ENCODE measurements at places on chromosomes 3 and 15.

- no peak for DNase-seq
Measured at GRCh38 chr3:3101660-3102458, 8.3 kb downstream of the IL5RA start.

GRCh38 chr3:68876112-68876713 lies 56.1 kb downstream of the TAFA4 start:
- no peak for DNase-seq

GRCh38 chr3:52481819-52482521 lies 13.2 kb upstream of the STAB1 start:
- no peak for DNase-seq

DNA sequence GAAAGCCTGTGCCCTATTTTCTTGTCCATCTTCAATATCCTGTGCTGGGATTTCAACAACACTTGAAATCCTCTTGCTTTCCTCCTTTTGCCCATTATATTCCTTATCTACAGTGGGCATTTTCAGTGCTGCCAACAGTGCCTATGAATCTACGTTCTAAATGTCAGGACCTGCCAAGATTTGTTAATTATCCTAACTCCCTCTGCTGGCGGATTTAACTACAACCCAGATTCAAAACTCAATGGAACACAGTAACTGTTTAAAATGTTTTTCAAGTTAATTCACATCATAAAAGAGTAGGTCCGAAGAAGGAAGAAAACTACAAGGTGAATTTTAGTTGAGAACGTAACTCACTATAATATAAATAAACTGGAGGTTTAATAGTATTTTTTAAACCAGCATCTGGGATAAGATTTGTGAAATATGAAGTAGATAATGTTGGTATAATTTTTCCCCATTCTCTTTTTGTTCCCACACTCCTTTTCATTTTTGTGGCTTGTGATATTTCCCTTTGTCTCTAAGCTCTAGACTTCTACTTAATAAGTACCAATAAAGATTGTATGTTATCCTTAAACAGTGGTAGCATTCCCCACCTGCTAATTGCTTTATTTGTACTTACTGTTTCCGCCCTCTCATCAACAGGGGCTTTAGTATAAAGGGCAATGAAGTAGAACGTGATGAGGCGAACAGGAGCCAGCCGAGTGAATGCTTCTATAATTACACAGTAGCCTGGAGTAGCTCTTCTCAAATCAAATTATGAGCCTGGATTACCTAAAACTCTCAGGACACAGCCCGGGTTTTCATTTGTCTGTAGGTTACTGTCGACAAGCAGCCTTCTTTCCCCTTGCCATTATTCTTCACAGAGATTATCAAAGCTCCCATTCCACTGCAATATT lies 302.5 kb upstream of the ATP11B start:
- no peak for DNase-seq

DNA sequence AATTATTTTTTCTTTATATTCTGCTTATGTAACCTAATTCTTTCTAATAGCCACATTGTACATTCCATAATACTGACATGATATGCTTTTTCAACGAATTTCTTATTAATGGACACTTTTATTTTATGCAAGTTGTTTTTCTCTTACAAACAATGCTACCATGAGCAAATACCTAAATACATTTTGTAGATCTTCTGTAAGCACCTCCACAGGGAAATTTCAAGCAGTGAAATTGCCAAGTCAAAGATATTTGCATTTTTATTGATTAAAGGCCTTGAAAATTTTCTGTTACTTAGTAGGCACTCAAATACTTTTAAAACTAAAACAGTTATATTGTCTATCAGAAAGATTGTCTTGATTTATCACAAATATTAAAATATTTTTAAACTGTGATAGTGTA lies 79.6 kb upstream of the C3orf49 start:
- DNase-seq: no peak

DNA sequence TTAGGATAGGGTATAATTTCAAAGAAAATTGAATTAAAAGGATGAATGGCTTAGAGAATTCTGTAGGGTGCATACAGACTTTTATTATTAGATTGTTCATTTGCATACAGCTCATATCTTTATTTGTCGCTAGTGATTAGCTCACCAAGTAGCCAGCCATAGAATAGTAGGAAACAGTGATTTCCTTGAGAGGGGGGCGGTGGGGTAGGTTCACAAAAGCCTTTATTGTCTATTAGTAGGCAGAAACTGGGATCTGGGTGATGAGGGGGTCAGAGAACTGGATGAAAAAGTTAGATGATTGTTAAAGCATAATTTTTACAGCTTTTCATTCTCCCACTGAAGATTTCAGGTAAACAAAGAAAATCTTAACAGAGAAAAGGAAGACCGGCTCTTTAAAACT lies 77.6 kb upstream of the RAP2B start:
- DNase-seq: no peak

DNA sequence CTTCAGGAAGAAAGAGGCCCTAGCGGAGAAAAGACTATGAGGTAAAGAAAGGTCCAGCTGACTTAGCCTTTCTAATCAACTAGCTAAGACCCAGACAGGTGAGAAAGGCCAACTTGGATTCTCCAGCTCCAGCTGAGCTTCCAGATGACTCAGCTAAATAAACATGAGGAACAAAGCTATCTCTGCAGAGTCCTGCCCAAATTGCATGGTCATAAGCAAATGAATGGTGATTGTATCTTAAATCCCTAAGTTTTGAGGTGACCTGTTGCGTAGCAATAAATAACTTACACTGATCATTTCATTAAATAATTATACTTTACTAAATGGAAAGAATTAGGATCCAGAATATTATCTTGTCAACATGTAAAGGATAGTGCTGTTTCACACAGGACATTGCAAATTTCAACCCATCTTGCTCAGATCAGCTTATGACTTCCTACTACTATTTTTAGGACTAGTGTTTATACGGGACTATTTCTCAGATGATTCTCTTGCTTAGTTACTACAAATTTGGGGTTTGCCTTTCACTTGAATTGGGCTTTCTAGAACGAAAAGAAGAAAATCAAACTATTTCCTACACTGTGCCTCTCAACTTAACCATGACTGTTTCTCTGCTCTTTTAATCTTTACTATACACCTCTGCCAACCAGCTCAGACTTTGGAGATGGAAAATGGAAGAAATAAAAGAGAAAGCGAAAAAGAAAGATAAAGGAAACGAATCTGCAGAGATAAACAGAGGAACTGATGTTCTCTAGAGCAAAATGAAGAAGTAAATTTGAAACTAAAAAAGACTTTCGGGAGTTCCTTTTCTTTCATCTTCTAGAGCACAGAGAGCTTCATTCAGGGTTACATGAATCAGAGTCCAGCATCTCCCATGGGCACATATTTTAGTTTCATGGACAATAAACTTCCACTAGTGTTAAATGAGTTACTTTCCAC lies 6.6 kb upstream of the ADGRG7 start:
- DNase-seq: no peak

GRCh38 chr3:149330609-149331331 lies 2.7 kb downstream of the TM4SF18 start:
- no peak for DNase-seq

GRCh38 chr3:52229656-52230055 lies 4.2 kb upstream of the TLR9 start:
- no peak for DNase-seq

DNA sequence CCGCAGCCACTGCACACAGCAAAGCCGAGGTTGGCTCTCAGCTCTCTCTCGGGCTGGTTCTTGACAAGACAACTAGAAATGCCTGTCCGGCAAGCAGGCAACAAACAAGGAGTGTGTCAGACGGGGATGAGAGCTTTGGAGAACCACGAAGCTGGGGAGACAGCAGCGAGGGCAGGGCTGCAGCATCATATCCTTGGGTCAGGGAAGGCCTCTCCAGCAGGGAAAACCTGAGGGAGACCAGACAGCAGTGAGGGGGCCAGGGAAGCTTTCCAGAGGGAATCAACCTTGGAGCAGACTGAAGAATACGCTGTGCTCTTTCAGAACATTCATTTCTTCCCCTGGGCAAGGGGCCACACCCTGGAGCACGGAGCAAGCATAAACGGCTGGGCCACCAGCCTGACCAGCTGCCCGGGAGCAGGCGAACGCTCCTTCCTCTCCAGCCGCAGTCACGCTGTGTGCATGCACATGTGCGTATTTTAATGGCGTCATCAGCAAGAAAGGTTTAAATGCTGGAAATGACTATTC lies 58.7 kb downstream of the CHSY1 start:
- no peak for DNase-seq

GRCh38 chr3:40770061-40770460 lies 245.3 kb downstream of the ZNF621 start:
- DNase-seq: no peak

DNA sequence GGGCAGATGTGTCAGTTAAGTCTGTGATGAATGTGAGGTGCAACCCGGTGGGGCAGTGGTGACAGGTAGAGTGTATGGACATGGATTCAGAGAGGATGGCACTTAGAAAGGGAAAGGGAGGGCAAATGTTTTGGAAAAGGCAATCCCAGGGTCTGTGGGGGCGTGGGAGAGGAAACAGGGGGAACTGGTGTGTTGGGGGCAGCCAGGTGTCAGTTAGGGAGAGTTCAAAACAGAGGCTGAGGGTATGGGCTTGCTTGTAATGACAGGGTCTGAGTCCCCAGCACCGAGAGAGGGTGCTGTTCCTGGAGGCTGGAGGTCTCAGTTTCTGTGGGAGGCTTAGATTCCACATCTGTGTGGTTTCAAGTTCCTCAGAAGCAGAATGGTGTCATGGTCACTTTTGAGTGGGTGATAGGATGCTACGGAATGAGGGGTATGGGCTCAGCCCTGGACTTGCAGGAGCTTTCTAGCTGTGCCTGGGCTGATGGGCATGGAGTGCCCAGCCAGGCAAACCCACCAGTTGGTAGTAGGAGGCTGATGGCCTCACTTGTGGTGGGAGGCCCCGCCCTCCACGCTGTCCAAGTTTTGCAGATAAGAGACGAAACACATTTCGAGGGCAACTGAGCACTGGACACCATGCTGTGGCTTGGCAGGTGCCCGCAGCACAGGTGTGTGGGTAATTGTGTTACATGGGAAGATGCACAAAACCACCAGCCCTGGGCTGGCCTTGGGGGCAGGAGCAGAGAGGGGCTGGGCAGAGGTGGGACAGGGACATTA lies 209.4 kb downstream of the RPLP1 start:
- DNase-seq: no peak

GRCh38 chr15:91712286-91712685 lies 141.2 kb upstream of the SLCO3A1 start:
- no peak for DNase-seq

All from stimulated activated CD8-positive, alpha-beta memory T cell treated with anti-CD3 and anti-CD28 coated beads, Interleukin-15, amount 100 ng/mL, for 4 hours (primary cell).